ENCODE measurements at places on chromosomes 2 and 18. TPM values are rescaled to one million over a fixed set of nuclear protein-coding genes. Genes with fewer than 3 reads are reported as not detected.
A peak's percentile ranks its signal among the peaks of the same experiment; 100 is the strongest.

DNA sequence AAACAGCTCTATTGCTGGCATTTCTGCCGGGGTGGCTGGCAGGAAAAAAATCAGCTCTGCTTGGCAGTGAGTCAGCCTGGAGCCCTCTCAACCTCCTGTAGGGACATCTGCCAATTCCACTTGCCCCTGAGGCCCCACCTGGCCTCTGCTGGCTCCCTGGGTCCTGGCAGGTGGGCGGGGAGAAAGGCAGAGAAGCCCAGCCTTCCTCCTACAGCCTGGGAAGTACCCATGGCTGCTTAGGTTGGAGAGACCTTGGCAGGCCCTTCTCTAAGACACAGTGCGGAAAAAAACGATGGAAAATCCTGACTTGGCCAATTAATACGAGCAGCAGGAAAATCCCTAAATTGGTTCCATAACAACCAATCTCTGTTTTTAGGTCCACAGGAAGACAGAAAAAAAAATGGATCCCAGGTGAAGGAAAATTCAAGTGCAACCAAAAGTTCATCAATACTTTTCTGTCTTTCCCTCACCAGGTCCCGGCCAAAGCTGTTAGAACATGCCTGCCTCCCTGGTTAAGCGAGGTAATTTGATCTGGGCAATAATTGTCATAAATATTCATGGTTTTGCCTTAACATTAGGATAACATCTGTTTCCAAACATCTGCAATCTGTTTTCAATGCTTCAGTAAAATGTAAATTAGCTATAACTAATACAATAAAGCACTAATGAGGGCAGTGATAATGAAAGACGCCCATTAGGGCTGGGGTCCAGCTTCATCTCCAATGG, 245.9 kb downstream of the TFCP2L1 start:
- DNase-seq = no peak

DNA sequence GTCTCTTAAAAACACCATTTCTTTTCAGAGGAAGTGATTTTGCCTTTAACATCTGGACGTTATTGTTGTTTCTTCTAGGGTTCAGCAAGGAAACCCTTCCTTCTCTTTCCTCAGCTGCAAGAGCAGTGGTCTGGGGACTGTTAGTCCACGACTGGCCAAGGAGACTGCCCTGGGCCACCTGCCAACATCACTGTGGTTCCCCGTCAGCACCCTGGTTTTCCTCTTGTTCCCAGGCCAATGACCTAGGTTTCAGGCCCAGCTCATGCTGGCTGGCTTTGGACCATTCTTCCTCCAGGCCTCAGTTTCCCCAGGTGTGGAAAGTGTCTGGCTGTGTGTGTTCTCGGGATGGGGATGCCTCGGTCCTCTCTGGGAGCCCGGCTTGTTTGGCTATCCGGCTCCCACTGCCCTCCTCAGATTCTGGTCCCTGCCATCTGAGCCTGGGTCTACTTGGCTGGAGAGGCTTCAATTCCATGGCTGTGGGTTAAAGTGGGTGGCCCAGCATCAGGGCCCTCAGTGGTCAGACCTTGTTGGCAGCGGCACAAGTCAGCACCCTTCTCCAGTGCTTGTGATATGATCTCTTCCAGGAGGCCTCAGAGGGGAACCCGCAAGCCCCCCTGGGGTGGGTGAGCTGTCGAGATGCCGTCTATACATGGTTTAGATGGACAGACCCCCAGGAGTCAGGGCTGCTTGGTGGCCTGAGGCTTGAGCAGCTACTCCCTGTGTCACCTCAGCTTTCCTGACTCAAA, 234.3 kb upstream of the HS6ST1 start:
- DNase-seq = no peak

DNA sequence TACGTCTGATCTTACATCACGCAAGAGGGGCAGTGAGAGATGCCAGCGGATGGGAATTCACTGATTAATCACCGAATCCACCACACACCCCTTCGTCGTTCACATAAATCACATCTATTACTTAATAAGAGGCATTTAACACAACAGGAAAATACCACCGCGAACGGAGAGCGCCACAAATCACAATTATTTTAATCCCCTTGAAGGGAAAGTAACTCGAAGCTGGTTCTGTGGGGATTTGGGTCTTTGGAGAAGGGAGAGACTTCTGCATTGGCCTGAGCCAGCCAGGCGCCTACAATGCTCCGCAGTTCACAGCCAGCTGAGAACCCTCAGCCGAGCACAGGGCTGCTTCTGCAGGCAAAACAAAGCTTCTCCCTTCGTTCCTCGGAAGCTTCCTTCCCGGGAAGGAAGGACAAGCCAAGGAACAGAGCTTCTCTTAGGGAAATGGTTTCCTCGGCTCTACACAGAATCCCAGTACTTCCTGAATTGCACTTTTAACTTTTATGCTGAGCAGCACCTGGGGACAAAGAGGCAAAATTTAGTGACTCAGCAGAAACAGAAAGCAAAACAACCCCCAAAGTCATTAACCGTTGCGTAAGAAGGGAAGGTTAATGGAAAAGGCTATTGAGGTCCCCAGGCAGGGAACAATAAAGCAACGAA, at the start of gene LRP1B:
Gene LRP1B (minus strand): TSS at position 7 of the 660 bp plus-strand sequence. CDS start 287 bp downstream, outside the sequence.
- DNase-seq = peak; percentile 56

DNA sequence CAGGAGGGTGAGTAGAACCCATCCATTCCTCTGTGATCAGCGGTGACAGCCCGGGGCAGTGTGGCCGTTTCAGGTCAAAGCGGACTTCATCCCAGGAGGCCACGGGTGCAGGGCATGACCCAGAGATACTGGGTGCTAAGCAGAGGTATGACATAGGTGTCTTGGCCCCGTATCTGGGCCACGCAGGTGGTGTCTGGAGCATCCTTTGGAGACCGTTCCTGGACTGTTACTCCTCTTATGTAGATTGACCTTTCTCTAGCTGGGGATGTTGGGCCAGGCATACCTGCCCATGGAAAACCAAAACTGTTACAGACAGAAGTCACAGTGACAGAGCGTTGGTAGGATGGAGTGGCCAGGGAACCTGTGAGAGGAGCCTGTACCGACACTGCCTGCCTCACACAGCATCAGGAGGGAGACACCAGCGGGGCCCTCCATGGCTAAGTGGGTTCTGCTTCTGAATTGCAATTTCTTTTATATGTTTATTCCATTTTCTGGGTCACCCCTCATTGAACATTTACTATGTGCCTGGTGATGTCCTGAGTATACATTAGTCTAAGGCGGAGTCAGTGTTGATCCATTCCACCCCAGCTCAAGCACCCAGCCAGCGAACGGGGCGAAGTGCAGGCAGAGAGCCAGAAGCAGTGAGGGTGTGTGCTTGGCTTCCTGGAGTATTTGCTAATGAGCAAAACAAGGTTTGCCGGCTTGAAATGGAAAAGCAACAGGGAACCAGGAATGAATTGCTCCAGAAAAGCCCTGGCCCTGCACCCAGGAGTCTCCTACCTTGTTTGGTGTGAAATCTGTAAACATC, 141.7 kb downstream of the SH3RF3 start:
- DNase-seq = no peak

The ALPG gene
- polyA plus RNA-seq = not detected

GRCh38 chr2:9472511-9472910, 1.8 kb upstream of the IAH1 start:
- no peak for DNase-seq
